ENCODE measurements at places on chromosomes 12 and 14. TPM values are rescaled to one million over a fixed set of nuclear protein-coding genes. Genes with fewer than 3 reads are reported as not detected.
A peak's percentile ranks its signal among the peaks of the same experiment; 100 is the strongest.

DNA sequence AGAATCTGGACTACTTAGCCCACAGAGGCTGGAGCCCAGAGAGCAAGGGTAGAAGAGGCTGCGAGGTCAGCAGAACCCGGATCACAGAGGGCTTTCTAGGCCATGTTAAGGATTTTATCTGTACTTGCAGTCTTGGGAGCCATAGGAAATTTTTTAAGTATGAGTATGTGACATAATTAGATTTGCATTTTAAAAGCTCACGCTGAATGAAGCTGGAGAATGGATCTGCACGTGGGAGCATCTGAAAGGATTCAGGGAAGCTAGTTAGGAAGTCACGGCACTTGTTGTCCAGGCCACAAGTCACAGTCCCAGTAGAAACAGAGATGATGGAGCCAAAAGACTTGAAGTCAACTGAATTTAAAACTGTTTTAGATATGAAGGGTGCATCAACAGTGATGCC is 14.1 kb downstream of the CORO1C start:
- H3K27ac ChIP-seq = no peak overlapping the region
- H3K4me3 ChIP-seq = no peak overlapping the region

DNA sequence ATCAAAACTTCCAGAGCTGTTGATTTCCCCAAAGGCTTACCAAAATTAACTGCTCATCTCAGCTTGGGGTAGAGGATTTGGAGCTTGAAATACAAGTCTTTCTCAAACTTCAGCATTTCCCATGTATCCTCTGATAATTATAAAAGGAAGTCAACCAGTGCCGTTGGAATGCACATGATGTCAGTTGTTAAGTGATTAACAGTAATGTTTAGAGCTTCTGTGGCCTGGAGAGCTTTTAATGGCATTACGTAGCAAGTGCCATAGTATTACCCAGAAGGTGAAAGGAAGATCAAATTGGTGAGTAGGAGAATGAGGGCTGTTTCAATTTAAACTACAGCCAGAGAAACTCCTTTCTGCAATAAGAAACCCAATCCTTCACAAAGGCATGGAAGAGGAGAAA is 62.5 kb upstream of the PTPRR start:
- no peaks in the 10 kb centered on the region for H3K27me3 ChIP-seq
- no peak overlapping the region for H3K4me3 ChIP-seq
- H3K4me1 ChIP-seq = no peaks in the 10 kb centered on the region
- DNase-seq = no peak
- no peaks in the 10 kb centered on the region for H3K36me3 ChIP-seq
- no peak overlapping the region for H3K27ac ChIP-seq

GRCh38 chr12:5402009-5402935 is 29.6 kb upstream of the NTF3 start:
- H3K4me1 ChIP-seq = no peaks in the 10 kb centered on the region
- H3K27ac ChIP-seq = no peak overlapping the region
- no peak overlapping the region for H3K4me3 ChIP-seq
- H3K27me3 ChIP-seq = no peaks in the 10 kb centered on the region
- no peak for DNase-seq

- H3K36me3 ChIP-seq = peaks cover 3% of the 10 kb centered on the region
- DNase-seq = no peak
- no peak overlapping the region for H3K4me3 ChIP-seq
- no peak overlapping the region for H3K27ac ChIP-seq
Measured at GRCh38 chr14:99519347-99519881, 38.2 kb downstream of the CCNK start.

DNA sequence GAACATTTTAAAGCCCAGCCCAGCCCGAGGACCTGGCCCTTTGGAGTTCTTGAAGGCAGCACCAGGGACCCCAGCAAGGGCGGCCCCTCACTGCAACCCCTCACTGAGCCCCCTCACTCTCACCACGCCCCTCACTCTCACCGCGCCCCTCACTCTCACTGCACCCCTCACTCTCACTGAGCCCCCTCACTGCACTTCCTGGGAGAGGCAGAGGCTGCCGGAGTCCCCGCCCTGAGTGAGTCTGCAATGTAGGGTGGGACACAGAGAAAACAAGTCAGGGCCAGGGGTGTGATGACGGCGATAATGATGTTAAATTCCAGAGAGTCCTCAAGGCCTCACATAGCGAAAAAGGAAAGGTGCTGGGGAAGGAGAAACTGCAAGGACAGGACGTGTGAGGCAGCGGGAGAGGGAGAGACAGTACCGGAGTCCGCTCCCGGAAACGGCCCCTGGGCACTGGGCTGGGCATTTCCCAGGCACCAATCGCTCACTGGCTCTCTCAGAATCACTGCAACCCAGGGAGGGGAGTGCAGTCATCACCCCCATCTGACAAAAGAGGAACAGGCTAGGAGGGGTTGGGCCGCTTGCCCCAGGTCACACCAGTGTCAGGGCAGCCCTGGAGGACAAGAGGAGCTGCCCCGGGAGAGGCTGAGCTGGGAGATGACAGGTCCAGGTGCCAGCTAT is 24.9 kb downstream of the CCDC88C start:
- no peak overlapping the region for H3K4me3 ChIP-seq
- peaks cover 15% of the 10 kb centered on the region for H3K36me3 ChIP-seq
- peak overlapping the region; percentile 66 for H3K27ac ChIP-seq

DNA sequence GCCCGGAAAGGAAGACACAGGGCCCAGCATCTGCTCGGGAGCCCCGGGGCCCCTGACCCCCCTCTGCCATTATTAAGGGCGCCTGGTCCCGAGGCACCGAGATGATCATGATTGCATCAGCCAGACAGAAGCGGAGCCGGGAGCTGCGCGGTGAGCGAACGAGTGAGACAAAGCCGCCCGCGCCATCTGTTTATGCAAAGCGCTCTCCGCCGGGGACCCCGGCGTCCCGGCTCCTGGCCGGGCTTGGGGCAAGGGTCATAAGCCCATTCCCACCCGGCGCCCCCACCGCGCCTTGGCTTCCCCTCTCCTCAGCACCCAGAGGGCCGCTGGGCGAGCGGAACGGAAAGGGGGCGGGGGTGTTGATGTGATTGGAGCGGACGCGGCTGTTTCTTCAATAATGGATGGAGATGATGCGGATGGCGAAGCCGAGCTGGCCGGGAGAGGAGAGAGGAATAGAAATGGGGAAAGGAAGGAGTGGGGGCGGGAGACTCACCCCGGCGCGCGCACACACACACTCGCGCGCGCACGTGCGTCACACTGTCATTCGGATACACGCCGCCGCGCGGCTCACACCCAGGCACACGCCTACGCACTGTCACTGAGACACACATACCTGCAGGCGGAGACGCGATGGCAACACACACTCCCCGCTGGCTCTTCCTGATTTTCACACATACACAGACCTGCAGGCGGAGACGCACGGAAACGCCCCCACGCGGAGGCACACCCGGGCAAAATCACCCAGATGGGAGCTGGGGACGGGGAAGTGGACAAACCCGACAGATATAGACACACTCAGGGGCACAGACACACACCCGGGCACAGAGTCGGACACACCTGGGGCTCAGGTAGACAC is 10.7 kb downstream of the STAC3 start:
- H3K4me1 ChIP-seq = peaks cover 91% of the 10 kb centered on the region
- peak overlapping the region; percentile 78 for H3K4me3 ChIP-seq
- H3K36me3 ChIP-seq = no peaks in the 10 kb centered on the region
- DNase-seq = no peak
- H3K27me3 ChIP-seq = peaks cover 12% of the 10 kb centered on the region
- H3K27ac ChIP-seq = no peak overlapping the region

DNA sequence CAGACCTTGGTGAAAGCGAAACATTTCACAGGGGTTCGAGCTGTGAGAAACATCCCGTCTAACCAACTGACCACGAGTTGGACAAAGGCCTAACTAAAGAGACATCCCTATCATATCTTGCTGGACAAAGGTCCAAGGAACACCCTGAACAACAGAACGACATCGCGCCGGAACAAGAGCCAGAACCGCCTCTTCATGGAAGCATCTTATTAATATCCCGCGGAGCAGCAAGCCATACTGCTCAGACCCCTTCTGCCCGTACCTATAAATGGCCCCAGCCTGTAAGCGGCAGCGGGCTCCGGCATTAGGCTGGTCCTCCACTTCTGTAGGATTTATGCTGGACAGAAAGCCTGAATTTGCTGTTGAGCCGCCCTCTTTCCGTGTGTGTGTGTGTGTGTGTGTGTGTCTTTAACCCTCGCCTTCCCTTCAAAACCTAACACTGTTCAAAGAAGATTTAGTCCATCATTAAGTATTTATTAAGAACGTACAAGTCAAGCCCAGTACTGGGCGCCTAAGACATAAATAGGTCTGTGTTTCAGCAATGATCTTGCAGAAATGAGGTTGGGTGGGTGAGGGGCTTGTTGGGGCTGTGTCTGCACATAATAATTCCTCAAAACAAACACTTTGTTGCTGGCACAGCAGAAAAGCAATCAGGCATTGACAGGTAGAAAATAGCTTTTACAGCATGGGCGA is 1.9 kb downstream of the SLC6A15 start:
- H3K36me3 ChIP-seq = no peaks in the 10 kb centered on the region
- no peak overlapping the region for H3K27ac ChIP-seq
- H3K4me3 ChIP-seq = no peak overlapping the region
- peaks cover 5% of the 10 kb centered on the region for H3K4me1 ChIP-seq
- H3K27me3 ChIP-seq = peaks cover 19% of the 10 kb centered on the region

- H3K4me1 ChIP-seq = peaks cover 18% of the 10 kb centered on the region
- H3K4me3 ChIP-seq = no peak overlapping the region
- no peak for DNase-seq
- no peaks in the 10 kb centered on the region for H3K36me3 ChIP-seq
- peak overlapping the region; percentile 11 for H3K27ac ChIP-seq
Measured at GRCh38 chr12:47082796-47083621, 3.2 kb upstream of the AMIGO2 start.

DNA sequence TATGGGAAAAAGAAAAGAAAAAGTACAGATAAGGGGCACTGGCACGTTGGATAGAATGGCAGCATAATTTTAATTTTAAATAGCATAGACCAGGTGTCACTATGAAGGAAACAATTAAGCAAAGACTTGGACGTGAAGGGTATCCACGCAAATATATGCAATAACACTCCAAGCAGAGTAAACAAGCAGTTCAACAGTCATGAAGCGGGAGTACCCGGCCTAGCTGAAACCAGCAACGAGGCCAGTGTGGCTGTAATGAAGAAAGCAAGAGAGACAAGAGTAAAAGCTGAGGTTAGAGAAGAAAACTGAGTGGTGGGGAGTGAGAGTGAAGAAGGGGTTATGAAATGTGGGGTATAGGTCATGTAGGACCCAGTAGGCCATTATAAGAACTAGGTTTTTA is 85.4 kb downstream of the BCL2L14 start:
- H3K27ac ChIP-seq = no peak overlapping the region
- peaks cover 3% of the 10 kb centered on the region for H3K36me3 ChIP-seq
- H3K4me3 ChIP-seq = no peak overlapping the region
- peaks cover 2% of the 10 kb centered on the region for H3K27me3 ChIP-seq

DNA sequence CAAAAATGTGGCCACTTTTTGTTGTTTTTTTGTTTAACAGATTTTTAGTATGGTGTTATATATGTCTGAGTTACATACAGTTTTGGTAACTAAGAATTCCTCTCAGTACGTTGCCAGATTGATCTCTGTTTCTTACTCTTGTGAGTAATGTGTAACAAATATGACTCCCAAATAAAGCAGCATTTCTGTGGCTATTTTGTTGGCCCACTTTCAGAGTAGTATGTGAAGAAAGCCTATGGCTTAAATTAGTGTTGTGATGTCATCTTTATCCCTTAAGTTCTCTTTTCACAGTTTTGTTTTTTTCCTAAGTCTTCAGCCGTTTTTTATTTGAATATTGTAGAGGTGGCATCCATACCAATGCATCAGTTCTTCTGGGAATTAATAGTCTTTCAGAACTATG is 10.7 kb downstream of the PCNX4 start:
- H3K27me3 ChIP-seq = no peaks in the 10 kb centered on the region
- no peak overlapping the region for H3K27ac ChIP-seq
- no peak overlapping the region for H3K4me3 ChIP-seq
- peaks cover under 1% of the 10 kb centered on the region for H3K36me3 ChIP-seq
- DNase-seq = no peak
- no peaks in the 10 kb centered on the region for H3K4me1 ChIP-seq

- no peaks in the 10 kb centered on the region for H3K27me3 ChIP-seq
- no peaks in the 10 kb centered on the region for H3K4me1 ChIP-seq
- no peak for DNase-seq
- no peaks in the 10 kb centered on the region for H3K36me3 ChIP-seq
- no peak overlapping the region for H3K27ac ChIP-seq
Measured at GRCh38 chr12:102300824-102301461, 103.3 kb upstream of the PMCH start.

- peaks cover 36% of the 10 kb centered on the region for H3K4me1 ChIP-seq
- no peak overlapping the region for H3K27ac ChIP-seq
- H3K27me3 ChIP-seq = no peaks in the 10 kb centered on the region
- peak overlapping the region; percentile 78 for H3K4me3 ChIP-seq
Measured at GRCh38 chr12:120115692-120116440, 687 bp downstream of the RAB35 start.

- H3K27ac ChIP-seq = no peak overlapping the region
- H3K36me3 ChIP-seq = no peaks in the 10 kb centered on the region
- no peaks in the 10 kb centered on the region for H3K4me1 ChIP-seq
Measured at GRCh38 chr12:121983536-121984210, 38.0 kb upstream of the BCL7A start.

GRCh38 chr14:101402936-101403660 is 158.2 kb upstream of the DIO3 start:
- H3K4me1 ChIP-seq = no peaks in the 10 kb centered on the region
- no peak overlapping the region for H3K4me3 ChIP-seq
- H3K27me3 ChIP-seq = peaks cover 59% of the 10 kb centered on the region
- no peaks in the 10 kb centered on the region for H3K36me3 ChIP-seq

DNA sequence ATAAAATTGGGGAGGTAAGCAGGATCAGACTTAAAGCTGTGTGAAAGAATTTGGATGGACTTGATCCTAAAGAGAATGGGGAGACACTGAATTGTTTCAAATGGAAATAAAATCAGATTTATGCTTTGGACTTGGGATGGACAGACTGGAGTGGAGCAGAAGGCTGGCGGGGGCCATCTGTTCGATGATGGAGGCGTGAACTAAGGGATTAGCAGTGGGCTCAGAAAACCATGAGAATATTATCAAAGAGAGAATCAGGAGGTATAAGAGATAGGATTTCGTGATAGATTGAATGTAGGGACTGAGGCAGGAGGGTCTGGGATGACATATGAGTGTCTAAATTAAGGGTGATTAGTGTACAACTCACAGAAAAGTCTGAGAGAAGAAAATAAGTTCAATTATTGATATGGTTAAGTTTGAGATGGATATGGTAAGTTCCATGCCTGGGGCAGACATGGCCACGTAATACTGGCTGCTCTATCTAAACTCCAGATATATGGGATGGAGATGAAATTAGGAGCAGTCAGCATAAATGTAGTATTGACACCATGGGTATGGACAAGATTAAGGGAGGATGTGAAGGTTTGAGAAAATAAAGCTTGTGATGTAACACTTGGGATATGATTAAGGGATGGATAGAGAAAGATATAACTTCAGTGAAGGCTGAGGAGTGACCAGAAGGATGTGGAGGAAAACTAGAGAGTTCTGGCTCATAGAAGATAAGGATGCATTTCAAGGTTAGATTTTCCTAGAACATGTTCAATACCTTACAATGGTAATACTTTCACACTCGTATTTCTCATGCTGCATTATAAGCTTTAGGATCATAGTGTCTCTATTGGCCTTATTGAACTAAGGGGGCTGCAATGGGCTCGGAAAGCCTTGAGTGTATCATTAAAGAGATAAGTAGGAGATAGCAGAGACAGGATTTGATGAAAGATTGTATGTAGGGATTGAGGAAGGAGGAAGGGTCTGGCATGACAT is 1.0 kb upstream of the TSSK4 start:
- no peaks in the 10 kb centered on the region for H3K27me3 ChIP-seq
- H3K4me1 ChIP-seq = peaks cover 16% of the 10 kb centered on the region
- H3K4me3 ChIP-seq = no peak overlapping the region
- H3K27ac ChIP-seq = no peak overlapping the region
- H3K36me3 ChIP-seq = peaks cover 47% of the 10 kb centered on the region
- DNase-seq = no peak

Gene CMA1
- not detected for total RNA-seq

Gene P2RX7
- total RNA-seq = 11.0 TPM

Gene SRRM4
- total RNA-seq = not detected

Gene KRT71
- not detected for total RNA-seq

Gene SETD1B
- total RNA-seq = 92.6 TPM

Gene OS9
- total RNA-seq = 135 TPM

Gene DYRK2
- total RNA-seq = 138 TPM

Gene ENDOU
- total RNA-seq = not detected

Data from T-cell (primary cell).